ENCODE measurements at places on chromosomes 4 and X. TPM values are rescaled to one million over a fixed set of nuclear protein-coding genes. Genes with fewer than 3 reads are reported as not detected.

Gene MAP9
- 5.2 TPM for total RNA-seq

Gene AMTN
- total RNA-seq = not detected

Gene GAGE12J
- not detected for total RNA-seq

DNA sequence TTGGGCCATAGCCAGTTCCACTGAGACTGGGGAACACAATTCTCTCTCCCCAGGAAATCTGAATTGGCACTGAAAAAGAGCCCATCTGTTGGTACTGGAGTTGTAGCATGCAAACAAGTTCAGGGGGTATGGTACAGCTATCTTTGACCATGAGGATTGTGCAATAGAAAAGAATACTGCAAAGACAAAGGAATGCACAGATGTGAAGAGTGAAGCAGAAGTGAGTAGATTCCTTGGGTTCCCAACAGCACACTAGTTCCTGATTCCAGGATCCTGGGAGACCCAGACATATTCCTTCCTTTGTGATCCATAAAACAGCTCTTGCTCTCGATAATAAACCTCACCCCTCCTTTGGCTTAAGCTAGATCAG, 43.3 kb upstream of the CTAG2 start:
- DNase-seq = no peak

GRCh38 chr4:20676501-20677197, 23.6 kb upstream of the PACRGL start:
- no peak for DNase-seq

GRCh38 chr4:61741327-61742096, 541.4 kb downstream of the ADGRL3 start:
- no peak for DNase-seq
